ENCODE measurements at places on chromosomes 5 and 9.

- no peak for DNase-seq
Measured at GRCh38 chr5:74938250-74938933, 72.2 kb upstream of the FAM169A start.

- no peak for DNase-seq
Measured at GRCh38 chr5:67206461-67206860, 9.9 kb upstream of the CD180 start.

GRCh38 chr9:70668751-70669150 lies 254.3 kb upstream of the KLF9 start:
- DNase-seq = no peak

GRCh38 chr9:124006448-124007361 lies 4.9 kb upstream of the LHX2 start:
- DNase-seq = no peak

GRCh38 chr5:32420506-32420905 lies 24.0 kb downstream of the ZFR start:
- DNase-seq = no peak

DNA sequence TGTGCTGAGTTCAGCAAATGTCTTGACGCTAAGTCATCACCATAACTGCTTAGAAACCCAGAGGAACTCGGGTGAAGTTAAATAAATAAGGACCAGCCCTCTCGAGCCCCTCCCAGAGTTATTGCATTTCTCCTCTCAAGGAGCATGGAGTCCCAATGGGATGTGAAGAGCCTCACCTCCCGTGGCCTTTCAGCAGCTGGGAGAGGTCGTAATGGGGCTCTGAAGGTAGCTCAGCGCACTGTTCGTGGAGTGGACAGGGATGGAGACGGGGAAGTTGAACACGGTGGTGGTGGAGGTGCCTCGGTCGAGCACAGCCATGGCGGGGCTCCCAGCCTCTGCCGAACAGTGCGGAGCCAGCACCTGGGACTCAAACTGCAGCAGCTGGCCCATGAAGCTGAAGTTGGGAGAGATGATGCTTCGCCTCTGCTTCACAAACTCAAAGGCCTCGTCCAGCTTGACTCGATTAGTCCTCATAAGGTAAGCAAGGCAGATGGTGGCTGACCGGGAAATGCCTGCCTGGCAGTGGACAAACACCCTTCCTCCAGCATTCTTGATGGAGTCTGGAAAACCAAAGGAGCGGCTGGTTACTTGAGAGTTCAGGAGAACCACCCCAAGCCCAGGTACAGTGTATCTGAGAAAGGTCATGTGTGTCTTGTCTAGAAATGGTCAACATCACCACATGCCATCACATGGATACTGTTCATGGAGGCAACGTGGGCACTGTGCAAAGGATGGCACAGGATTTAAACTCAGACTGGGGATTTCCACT lies 2.2 kb downstream of the DUSP1 start:
- DNase-seq = no peak

DNA sequence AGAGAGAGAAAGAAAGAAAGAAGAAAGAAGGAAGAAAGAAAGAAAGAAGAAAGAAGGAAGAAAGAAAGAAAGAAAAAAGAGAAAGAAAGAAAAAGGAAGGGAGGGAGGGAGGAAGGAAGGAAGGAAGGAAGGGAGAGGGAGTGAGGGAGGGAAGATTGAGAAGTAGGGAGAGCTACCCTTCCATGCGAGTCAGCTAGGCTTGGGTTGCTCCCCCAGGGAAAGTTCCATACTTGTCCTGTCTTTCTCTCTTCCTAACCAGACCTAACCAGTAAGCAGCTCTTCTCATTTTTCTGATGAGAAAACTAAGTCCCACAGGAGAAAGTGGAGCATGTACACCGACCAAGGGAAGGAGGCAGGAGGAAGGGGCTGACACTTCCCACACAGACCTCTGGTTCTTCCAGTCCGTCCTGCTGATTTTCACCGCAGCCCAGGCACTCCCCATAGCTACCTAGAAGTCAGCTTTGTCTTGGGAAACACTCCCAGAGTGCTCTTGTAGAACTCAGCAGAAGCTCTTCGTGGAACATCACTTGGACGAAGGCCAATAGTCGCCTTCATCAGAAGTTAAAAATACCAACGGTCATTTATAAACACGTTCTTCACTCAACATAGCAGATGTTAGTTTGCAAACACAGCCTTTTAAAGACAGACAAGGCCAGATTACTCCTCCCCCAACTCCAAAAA lies 29.0 kb upstream of the ENTREP1 start:
- no peak for DNase-seq

- no peak for DNase-seq
Measured at GRCh38 chr5:52449516-52449915, 338.2 kb upstream of the ITGA1 start.
